ENCODE measurements at places on chromosomes 16 and 17.

DNA sequence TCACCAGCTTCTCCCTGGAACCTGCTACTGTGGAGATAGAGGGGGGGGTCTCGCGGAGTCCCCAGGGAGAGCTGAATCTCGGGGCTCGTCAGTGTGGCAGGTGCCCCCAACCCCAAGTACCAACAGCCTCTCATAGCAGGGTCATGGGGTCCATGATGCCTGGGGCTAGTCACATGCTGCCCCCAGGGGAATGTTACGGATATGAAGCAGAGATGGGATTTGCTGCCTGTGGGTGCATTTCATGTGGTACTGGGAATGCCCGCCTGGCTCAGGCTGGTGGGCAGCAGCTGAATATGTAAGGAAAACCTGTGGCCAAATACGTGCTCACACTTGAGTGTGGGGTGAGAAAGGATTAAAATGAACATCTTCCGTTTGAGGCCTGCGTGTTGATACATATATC lies 49.4 kb downstream of the MEAK7 start:
- no peak for DNase-seq

DNA sequence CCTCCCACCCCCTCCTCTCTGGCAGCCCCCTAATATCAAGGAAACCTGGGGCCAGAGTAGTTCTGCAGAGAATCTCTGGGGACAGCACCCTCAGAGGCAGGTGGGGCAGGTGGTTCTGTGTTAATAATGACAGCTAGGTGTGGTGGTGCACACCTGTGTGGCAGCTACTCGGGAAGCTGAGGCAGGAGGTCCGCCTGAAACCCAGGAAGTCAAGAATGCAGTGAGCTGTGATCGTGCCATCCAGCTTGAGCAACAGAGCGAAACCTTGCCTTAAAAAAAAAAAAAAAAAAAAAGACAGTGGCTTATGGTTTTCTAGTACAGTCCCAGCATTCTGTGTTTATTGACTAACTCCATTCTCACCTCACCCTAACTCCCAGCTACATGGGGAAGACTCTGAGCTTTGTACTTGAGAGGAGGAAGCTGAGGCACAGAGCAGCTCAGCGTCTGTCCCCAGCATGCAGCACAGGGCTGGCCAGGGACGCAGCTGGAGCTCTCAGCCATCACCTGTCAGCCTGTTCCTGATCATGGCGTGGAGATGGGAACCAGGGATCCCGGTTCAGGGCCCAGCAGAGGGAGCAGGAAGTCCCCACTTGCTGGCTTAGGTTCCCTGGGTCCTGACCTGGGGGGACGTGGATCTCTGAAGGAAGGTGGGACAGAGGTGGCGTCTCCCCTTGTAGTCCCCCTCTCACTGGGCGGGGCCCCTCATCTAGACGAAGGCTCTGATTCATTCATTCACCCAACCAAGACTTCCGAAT lies 6.1 kb downstream of the DBNDD1 start:
- DNase-seq: no peak

GRCh38 chr17:28961391-28961790 lies 10.1 kb upstream of the PHF12 start:
- no peak for DNase-seq

DNA sequence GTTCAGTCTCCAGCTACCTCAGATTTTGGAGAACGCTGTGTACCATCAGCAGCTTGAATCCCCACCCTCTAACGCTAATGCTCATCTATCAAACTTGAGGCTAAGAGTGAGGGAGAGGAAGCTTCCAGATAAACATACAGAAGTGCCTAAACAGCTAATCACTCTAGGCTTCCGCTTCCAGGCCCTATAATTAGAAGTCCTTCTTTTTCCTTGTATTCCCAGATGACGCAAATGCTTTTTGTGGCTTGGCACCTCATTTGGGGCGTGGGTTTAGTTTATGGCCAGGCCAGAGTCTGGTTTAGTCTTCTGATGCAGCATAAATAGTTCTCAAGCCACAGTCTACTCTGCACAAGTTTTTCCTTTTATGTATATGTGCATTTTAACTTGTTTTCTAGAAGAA lies 263.4 kb downstream of the BCAS3 start:
- DNase-seq: peak; percentile 12

DNA sequence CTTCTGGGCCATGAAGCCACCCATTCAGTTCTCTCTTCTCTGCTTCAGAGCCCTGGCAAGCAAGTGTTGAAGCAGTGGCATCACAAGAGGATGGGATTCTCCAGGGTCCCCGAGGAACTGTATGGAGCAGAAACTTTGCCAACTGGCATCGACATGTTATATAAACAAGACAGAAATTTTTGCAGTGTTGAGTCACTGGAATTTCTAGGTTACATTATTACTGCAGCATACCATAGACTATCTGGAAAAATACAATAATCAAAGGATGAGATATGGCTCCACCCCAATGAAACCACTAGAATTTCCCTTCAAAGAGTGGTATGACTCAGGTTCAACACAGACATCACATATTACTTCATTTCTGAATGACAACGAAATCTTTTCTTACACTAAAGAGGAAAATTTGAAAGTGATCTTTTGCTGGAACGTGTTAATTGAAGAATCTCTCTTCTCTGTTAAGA lies 343.0 kb upstream of the DYNLRB2 start:
- no peak for DNase-seq

GRCh38 chr16:11163761-11164261 lies 92.2 kb downstream of the SOCS1 start:
- DNase-seq: no peak

GRCh38 chr16:57765160-57765728 lies 29.7 kb downstream of the KATNB1 start:
- no peak for DNase-seq

DNA sequence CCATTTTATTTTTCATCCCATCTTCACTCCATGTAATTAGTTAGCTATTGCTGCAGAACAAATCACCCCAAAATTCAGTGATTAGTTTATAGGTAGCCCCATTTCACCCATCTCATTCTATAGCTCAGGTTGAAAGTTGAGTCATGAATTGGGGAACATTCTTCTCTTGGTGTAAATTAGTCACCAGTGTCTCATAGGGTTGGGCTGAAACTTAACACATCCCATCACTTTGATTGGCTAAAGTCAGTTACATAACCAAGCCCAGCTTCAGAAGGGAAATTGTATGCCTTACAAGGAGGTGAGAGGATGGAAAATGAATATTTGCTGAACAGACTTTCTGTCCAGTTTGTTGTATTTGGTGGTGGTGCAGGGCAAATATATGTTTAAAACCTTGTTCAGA lies 477.5 kb downstream of the WWOX start:
- no peak for DNase-seq

DNA sequence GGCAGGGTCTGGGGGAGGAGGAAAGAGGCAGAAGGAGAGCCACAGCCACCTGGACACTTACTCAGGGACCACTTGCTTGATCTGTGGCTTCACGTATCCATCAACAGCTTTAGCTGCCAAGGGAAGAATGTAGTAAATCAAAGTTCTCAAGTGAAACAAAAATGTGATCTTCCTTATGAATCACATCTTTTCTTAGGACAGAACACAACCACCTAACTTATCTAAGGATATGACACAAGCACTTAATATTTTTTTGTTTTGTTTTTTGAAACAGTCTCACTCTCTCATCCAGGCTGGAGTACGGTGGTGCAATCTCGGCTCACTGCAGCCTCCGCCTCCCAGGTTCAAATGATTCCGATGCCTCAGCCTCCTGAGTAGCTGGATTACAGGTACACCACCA lies 8.4 kb upstream of the GHDC start:
- no peak for DNase-seq

- no peak for DNase-seq
These were observed 14.9 kb upstream of the HS3ST4 start for GRCh38 chr16:25676820-25677219.

DNA sequence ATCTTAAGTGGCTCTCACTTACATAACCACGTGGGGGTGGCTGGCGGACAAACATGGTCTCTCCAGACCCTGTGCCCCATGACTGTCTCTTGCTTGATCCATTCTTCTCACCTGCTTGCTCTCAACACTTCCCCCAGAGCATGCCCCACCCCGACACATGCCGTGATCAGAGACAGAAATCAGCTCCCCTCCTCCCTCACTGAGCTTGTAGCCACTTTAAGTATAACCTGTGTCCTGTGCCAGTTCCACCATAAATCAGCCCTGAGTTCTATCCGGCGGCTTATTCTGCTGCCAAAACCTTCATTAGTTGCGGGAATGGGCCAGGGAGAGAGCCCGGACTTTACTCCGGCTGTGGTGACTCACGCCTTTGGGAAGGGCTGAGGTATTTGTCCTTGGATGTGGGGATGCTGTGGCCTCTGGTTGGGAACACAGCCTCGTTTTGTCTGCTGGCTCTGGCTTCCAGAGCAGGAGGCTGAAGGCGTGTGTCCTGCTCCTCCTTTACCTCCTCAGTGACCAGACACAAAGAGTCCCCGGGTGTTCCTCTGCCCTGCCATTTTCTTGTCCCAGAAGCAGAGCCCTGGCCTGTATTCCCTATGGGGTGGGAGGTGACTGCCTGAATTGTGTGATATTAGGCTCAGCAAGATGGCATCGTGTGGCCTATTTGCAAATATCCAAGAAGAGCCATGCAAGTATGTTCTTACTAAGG lies 21.1 kb downstream of the ANKRD40 start:
- peak; percentile 80 for DNase-seq

GRCh38 chr16:85335584-85336491 lies 223.6 kb upstream of the CIBAR2 start:
- no peak for DNase-seq

- DNase-seq: no peak
These were observed 23.9 kb upstream of the MEAK7 start for GRCh38 chr16:84528322-84528721.

DNA sequence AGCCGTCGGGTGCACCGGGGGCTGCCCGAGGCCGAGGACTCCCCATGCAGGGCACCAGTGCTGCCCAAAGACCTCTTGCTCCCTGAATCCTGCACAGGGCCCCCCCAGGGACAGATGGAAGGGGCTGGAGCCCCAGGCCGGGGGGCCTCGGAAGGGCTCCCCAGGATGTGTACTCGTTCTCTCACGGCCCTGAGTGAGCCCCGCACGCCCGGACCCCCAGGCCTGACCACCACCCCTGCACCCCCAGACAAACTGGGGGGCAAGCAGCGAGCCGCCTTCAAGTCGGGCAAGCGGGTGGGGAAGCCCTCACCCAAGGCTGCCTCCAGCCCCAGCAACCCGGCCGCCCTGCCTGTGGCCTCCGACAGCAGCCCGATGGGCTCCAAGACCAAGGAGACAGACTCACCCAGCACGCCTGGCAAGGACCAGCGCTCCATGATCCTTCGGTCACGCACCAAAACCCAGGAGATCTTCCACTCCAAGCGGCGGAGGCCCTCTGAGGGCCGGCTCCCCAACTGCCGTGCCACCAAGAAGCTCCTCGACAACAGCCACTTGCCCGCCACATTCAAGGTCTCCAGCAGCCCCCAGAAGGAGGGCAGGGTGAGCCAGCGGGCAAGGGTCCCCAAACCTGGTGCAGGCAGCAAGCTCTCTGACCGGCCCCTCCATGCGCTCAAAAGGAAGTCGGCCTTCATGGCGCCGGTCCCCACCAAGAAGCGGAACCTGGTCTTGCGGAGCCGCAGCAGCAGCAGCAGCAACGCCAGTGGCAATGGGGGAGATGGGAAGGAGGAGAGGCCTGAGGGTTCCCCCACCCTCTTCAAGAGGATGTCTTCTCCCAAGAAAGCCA lies 40.6 kb downstream of the SREBF1 start:
- DNase-seq: no peak

- DNase-seq: peak; percentile 67
These were observed at the start of the genes GNPTG and TSR3 for GRCh38 chr16:1351582-1352362. GNPTG (plus strand) TSS chr16:1351931; CDS start chr16:1351966, 35 bp downstream. TSR3 (minus strand) TSS chr16:1351878; CDS start chr16:1351804, 74 bp downstream.

GRCh38 chr16:71565812-71566700 lies 10.8 kb downstream of the TAT start:
- DNase-seq: no peak

DNA sequence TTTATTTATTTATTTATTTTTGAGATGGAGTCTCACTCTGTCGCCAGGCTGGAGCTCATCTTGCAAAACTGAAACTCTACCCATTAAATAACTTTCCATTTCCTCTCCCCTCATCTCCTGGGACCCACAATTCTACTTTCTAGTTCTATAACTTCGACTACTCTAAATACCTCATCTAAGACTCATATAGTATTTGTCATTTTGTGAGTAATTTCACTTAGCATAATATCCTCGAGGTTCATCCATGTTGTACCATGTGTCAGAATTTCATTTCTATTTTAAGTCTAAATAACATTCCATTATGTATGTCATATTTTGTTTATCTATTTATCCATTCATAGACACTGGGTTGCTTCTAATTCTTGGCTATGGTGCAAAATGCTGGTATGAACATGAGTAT lies 5.1 kb upstream of the NT5M start:
- DNase-seq: no peak

- no peak for DNase-seq
These were observed 20.8 kb downstream of the MYH11 start for GRCh38 chr16:15836074-15836473.

GRCh38 chr17:4738136-4739121 lies 1.2 kb upstream of the ZMYND15 start:
- DNase-seq: no peak

DNA sequence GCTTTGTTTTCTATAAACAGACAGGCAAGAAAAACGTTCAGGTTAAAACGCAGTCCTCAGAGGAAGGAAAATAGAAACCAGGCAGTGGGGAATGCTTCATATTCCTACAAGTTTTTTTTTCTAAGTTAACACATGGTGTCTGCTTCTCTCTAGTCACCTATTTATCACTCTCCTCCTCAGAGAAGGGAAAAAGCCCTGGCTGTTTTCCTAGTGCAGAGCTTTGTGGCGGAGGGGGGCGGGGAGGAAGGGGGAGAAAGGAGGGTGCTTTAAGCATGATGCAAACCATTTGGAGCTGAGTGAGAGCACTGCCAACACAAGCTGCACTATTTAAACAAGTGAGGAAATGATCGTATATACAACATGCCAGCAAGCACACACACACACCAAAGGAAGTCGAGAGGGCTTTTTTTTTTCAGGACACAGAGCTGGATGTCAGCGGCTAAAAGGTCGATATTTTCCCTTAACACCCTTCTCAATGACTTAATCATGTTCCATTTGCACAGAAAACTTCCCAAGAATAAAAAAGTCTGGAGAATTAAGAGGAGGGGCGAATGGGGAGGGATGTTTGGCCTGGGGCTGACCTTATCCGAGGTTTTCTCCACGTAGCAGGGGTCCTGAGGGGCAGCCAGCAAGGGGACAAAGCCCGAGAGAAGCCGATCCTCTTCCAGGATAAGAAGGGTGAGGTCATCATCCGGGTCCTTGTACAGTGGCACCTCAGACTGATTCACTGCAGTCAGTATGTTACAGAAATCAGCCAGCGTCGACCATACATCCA lies 117.4 kb downstream of the HIC1 start:
- no peak for DNase-seq

GRCh38 chr16:56561126-56561525 lies 3.7 kb upstream of the MT4 start:
- no peak for DNase-seq

- no peak for DNase-seq
These were observed 149.9 kb downstream of the SLC39A11 start for GRCh38 chr17:72942579-72942978.

Data from HuH-7 (cell line).